ENCODE measurements at places on chromosomes 5 and 9.

DNA sequence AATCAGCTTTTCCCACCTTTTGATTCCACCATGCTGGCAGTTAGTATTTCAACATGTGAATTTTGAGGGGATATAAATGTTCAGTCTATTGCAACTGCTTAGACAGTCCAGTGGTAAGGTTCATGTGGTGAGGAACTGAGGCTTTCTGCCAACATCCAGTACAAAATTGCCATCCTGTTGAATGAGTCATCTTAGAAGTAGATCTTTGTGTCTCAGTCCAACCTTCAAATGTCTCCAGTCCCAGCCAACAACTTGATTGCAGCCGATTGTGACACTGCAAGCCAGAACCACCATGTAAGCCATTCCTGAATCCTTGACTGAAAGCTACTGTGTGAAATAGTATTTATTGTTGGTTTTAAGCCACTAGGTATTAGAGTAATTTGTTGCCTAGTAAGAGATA lies 331.5 kb upstream of the GRIN3A start:
- no peak for DNase-seq

GRCh38 chr9:69342769-69343168 lies 17.8 kb downstream of the ENTREP1 start:
- DNase-seq: no peak

GRCh38 chr5:83494087-83494620 lies 22.6 kb downstream of the VCAN start:
- no peak for DNase-seq

GRCh38 chr9:113587471-113588031 lies 124.0 kb downstream of the RGS3 start:
- DNase-seq: no peak

DNA sequence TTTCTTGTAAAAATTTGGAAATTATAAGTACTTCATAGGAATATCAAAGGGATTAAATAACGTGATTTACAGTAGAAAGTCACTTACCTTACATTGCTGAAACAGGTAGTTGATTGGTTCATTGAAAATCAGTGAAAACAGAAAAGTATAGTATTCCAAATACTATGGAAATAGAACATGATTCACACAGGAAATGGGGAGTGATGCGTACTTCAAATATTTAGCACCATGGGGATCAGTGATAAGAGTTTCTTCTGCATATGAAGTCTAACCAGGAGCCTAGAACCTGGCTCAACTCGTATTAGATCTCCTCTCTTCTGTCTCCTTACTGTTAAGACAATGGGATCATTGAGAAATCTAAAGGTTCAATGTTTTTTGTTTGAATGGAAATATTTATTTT lies 133.3 kb downstream of the FAM174A start:
- DNase-seq: no peak

DNA sequence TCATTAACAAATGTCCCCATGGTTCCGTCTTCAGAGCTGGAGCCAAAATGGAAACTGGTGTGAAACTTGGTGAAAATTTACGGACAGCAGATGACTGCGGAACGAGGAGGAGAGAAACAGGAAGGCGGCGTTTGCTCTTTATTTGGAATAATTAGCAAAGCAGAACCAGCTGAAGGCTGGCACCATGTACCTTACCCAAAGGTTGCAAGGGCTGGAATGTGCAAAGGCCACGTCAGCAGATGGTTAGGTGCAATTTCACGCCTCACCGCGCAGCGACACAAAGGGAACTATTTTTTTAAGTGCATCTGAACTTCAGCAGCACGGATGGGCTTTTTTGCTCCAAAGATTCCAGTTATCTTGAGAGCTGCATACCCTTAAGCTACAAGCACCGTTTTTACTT lies 127.4 kb downstream of the COL23A1 start:
- DNase-seq: no peak

DNA sequence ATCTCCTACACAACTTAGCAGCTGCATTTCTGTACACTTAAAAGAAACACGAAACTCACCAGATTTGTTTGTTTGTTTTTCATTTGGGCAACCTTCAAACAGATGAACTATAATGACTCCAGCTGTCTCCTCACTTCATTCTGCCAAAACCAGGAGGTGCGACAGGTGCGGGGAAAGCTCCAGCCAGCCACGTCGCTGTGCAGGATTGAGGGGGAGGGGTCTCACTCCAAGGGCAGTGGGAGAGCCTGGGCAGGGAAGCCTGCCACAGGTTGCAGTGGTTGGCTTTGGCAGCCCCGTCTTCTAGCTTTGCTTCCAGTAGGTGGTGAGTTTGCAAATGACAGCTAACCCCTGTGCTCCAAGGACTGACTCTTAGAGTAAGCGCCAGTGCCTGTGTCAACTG lies 215.8 kb downstream of the CEMIP2 start:
- no peak for DNase-seq

DNA sequence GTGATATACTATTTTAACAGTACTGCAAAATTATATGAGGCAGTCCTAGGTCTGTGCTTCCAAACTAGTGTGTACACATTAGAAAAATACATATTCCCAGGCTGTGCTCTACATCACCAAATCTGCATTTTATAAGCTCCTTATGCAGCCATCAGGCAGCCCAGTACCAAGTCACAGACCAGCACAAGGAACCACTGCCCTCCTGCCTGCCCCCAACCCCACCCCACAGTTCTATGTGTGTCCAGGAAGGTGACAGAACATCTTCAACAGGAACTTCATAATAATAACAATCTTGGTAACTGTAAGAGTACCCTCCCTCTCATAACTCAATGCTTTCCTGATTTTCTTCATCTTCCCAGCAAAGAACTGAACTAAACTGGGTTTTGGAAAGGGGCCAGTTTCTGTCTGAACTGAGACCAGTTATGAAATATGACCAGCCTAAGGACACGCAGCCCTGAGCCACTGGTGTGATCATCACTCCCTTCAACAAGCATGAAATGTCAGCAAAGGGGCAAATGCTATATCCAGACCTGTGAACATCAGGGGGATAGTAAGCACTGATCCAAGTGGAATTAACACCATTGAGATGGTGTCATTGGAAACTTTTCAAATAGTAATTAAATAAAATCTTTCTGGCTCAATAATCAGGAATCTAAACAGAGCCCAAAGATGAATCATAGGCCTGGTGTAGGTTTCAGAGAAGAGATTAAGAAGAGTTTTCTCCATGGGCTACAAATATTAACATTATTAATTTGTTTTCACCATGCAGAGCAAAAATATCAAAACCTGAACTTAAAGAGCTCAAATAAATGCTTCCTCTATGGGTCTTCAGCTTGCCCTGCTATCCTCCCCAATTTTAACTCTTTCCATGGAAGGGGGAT lies 82.1 kb downstream of the DPYSL3 start:
- no peak for DNase-seq

- no peak for DNase-seq
Measured at GRCh38 chr5:91272858-91273257, 110.3 kb downstream of the ARRDC3 start.

DNA sequence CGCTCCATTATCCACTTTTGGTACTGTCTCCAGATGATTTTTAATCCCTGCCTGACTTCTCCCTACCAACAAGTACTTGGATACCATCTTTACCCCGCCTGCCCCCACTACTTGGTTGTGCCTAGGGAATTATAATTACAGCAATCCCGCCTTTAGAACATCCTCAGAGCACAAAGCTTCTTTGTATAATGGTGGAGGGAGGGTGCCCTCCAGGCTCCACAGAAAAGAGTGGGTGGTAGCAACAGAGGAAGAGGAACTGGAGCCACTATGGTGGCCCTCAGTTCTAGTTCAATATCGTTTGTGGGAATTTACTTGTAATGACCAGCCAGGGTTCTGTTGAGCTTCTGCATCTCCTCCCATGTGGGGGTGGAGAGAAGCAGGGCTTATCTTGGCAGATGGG lies 79.0 kb upstream of the RNF38 start:
- no peak for DNase-seq

DNA sequence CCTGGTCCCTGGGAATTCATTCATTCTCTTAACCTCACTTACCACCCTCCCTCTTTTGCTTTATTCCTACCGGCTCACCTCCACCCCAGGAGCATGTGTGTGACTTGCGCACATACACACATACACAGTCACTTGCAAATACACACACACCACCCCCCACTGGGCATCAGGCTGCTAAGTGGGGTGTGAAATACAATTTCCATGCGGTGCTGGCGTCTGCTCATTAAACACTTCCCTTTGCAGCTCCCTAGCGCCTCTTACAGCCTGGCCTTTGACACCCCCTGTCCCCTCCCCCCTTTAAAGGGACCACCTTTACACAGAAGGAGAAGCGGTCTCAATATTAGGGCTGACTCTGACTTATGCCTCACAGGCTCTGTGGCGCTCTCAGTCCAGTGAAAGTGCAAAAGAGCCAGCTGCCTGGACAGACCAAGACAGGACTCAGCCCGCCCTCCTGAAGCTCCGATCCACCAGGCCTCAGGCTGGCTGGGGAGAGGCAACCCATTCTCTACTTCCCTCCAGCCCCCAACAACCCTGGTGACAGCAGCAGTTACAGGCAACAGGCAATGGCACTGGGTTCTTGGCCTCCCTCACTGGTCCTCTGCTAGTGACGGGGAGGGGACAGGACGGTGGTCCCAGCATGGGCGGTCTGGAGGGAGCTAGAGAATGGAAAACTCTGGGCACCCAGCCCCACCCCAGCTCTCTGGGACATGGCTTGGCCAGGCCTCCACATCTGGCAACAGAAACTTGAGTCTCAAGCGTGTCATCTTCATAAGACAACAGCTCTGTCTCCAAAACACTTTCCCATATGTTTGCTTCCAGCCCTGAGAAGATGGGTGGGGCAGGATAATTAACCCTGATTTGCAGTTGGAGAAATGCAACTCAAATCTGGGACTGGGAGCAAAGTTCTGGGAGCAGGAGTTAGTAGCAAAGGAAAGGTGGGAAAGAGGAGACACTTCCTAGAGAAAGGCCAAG lies 12.0 kb downstream of the ENHO start:
- DNase-seq: no peak

DNA sequence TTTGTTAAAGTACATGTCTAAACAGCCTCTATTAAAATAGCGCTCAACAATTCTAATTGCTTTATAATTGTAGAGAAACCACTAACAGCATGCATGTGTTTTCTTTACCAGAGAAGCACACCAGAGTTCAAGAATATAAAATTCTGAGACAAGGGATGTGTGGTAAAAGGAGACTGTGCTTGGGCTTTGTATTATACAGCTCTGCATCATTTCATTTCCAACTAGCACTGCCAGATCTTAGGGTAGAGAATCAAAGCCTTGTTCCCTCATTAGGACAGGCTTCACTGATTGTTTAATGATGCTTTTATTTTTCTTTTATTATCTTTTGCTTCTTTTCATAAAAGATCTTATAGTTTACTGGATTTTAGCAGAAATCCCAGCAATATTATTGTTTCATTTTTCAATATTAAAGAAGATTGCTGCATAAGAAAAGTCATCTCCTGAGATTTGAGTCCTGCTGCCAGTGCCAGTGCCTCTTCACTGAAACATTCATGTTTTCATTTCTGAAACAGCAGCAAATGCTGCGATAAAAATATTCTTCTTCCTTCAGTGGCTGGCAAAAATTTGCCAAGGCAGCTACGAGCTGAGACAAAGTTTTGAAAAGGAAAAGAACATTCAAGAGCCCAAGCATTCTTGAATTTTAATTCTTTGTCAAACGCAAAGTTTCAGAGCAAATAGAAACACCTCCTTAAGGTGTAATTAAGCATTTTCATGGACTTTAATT lies 491.0 kb upstream of the PIK3R1 start:
- no peak for DNase-seq

DNA sequence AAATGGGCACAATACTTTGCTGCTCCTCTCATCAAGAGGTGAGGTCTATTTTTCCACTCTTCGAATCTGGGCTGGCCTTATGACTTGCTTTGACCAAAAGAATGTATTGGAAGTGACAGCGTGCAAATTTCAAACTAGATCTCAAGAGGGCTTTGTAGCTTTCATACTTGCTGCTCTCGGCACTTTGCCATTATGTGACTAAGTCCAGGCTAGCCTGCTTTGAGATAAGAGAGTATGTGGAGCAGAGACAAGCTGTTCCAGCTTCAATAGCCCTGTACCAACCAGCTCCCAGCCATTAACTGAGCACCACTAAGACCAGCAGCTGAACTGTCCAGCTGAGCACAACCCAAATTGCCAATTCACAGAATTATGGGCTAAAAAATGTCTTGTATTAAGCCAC lies 124.6 kb downstream of the ACER2 start:
- DNase-seq: no peak

GRCh38 chr5:180825768-180826525 lies 23.3 kb upstream of the MGAT1 start:
- no peak for DNase-seq

GRCh38 chr5:81235287-81236072 lies 2.4 kb downstream of the CKMT2 start:
- no peak for DNase-seq

DNA sequence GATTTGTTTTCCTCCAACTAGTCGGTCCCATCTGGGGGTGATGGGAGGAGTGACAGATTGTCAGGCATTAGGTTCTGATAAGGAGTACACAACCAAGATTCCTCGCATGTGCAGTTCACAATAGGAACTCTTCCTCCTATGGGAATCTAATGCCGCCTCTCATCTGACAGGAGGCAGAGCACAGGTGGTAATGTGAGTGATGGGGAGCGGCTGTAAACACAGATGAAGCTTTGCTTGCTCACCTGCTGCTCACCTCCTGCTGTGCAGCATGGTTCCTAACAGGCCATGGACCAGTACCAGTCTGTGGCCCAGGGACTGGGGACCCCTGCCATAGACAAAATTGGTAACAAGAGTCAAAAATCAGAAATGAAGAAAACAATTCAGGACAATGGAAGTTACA lies 173.3 kb upstream of the HMHB1 start:
- no peak for DNase-seq

DNA sequence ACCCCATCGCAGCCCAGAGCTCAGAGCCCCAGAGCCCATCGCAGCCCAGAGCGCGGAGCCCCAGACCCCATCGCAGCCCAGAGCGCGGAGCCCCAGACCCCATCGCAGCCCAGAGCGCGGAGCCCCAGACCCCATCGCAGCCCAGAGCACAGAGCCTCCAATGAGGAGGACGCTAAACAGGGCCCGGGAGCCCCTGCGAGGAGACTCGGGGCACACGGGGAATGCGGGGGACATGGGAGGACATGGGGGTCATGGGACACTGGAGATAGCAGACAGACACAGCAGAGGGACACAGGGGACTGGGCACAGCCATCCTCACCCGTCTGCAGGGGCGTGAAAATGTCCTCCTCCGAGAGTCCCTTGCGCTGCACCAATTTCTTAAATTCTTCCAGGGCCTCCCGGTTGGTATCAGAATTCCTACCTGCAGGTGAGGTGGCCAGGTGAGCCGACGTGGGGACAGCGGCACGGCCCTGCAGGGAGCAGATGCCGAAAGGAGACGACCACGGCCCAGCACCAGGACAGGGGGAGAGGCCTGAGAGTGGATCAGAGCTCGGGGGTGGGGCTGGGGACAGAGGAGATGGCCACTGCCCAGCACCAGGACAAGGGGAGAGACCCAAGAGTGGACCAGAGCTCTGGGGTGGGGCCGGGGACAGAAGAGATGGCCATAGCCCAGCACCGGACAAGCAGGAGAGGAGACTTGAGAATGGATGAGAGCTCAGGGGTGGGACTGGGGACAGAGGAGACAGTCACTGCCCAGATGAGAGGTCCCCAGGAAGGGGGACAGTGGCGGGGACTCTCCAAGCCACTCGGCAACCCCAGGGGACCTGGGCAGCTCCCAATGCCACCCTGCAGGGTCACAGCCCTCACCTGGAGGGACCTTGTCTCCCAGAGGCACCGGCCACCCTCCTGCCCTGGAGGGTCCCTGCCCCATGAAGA lies 2.8 kb downstream of the OBP2B start:
- DNase-seq: no peak

GRCh38 chr5:35356725-35357124 lies 126.4 kb upstream of the PRLR start:
- no peak for DNase-seq

- DNase-seq: no peak
Measured at GRCh38 chr5:142618130-142618523, 67.8 kb downstream of the FGF1 start.

- DNase-seq: no peak
Measured at GRCh38 chr9:125739436-125739835, 7.7 kb upstream of the PBX3 start.
